ENCODE measurements at places on chromosomes 1 and 21.

DNA sequence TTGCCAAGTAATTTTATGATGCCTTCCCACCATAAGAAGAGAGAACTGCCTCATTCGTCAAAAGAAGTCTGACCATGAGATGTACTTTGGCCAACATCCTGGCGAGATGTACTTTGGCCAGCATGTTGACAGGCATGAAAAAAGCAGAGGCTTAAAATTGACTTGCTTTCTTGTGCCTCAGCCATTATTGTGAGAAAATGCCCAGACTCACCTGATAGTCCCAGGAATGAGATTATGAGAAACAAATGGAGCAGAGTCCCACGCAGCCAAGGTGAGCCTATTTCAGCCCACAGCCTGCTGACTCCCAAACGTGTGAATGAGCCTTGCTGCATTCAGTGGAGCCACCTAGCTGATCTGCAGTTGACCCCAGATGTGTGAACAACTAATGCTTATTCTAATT lies 43.5 kb upstream of the ZNF644 start:
- no peak for DNase-seq

GRCh38 chr1:179164494-179164893 lies 65.0 kb downstream of the ABL2 start:
- no peak for DNase-seq

DNA sequence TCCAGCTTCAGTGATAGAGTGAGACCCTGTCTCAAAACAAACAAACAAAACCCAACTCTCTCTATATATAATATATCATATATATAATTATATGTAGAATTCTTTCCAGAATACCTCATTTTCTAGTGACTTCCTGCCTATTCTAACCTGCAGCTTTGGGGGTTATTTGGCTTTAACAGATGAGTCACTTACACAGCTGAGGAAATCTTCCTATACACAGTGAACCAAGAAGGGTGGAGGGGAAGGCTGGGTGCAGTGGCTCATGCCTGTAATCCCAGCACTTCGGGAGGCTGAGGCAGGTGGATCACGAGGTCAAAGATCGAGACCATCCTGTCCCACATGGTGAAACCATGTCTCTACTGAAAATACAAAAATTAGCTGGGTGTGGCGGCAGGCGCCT lies 9.2 kb downstream of the RAB29 start:
- DNase-seq: no peak

- DNase-seq: no peak
Observed at GRCh38 chr1:60224523-60224922, 151.0 kb upstream of the C1orf87 start.

GRCh38 chr21:45560106-45561021 lies 18.1 kb upstream of the SLC19A1 start:
- DNase-seq: no peak
